ENCODE measurements at places on chromosomes 5 and 9. TPM values are rescaled to one million over a fixed set of nuclear protein-coding genes. Genes with fewer than 3 reads are reported as not detected.

Gene SRD5A1
- 24.8 TPM for total RNA-seq

Gene PCDHB16
- total RNA-seq = 11.9 TPM

Gene SLC35D2
- total RNA-seq = 60.9 TPM

Gene ZDHHC11B
- total RNA-seq = 8.7 TPM

Gene PCDHGA5
- total RNA-seq = 0.71 TPM

- no peak for DNase-seq
These were observed 393.9 kb downstream of the ARHGEF28 start for GRCh38 chr5:74019923-74020322.

DNA sequence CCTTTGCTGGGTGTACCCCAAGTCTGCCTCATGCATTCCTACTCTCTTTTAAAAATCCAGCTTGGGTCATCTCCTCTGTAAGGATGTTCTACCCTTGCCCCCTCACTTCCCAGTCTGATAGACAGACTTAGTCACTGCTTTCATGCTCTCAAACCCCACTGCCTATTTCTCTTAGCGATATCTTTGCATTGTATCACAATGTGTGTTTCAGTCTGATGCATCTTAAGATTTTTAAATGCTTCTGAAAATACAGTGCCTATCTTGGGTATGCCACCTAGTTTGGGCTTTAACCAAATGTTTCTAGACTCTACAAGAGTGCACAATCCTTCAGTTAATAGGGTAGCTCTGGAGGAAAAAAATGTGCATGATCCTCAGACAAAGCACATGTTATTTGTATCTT is 97.8 kb downstream of the SNX18 start:
- DNase-seq = no peak

DNA sequence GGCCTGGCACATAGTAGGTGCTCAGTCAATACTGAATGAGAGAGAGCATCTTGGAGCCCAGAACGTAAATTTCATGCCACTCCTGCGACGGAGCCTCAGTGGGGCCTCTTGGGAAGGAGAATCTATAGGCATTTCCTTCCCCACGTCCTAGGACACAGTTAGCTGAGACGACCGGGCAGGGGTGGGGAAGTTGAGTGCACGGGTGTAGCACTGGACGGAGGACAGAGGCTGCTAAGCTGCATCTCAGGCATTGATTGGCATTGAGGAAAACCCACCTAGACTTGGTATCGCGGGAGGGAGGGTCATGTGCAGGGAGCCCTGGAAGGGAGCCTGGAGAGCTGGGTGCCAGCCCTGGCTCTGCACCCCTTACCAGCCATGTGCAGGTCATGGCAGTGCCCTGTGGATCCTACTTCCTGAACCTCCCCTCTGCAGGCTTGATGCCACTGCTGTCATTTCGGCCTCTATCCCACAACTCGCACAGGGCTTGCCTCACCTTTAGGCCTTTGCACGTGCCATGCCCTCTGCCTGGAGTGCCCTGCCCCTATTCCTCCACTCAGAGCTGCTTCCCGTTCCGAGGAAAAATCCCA is 25.6 kb downstream of the NEK6 start:
- no peak for DNase-seq

DNA sequence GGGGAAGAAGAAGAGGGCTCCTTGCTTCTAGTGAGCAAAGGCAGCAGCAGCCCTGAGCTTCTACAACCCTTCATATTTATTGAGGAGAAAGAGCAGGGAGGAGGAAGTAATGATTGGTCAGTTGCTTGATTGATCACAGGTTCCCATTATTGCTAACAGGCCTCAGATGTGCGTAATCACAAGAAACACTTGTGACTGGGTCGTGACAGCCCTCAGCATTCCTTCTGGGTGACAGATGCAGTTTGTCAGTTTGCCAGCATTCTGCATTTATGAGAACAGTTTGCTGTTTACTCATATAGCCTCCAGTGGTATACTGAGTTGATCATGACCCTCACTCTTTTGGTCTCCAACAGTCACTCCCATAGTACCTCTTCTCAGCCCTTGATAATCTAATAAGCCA is 111.5 kb upstream of the TNC start:
- no peak for DNase-seq

- no peak for DNase-seq
These were observed 161.7 kb downstream of the CDK5RAP2 start for GRCh38 chr9:120418315-120418714.

DNA sequence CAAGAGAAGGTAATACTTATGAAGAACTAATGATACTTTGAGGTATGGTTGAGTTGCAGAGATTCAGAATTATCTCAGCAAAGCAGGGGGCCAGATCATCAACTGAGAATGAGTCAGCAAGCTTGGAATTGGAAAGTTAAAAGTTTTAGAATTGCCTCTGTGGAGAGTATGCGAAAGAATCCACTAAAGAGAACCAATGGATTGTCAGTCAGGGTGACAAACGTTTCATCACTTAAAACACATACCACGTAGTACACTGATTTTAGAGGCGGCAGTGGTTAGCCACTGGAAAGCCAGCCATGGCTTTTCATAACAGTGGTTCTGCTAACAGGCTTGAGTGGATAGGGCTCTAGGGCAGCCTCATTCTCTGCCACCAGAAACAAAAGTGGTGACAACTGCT is 30.7 kb downstream of the AOPEP start:
- no peak for DNase-seq

DNA sequence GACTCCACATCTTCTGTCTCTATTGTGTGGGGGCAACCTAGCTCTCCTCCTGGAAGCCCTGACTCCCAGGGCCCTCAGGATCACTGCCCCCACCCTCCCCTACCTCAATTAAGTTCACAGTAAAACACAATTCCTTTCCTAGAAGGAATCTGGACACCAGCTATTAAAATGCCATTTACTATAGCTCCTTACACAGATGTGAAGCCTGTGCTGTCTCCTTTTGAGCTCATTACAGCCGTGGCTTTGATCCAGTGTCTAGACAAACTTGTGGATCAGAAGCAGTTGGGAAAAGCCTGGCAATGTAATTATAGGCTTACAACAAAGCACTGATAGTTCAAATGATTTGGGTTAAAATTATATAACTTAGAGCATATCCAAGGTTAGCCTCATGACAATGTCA is 107.0 kb upstream of the SMIM23 start:
- no peak for DNase-seq

DNA sequence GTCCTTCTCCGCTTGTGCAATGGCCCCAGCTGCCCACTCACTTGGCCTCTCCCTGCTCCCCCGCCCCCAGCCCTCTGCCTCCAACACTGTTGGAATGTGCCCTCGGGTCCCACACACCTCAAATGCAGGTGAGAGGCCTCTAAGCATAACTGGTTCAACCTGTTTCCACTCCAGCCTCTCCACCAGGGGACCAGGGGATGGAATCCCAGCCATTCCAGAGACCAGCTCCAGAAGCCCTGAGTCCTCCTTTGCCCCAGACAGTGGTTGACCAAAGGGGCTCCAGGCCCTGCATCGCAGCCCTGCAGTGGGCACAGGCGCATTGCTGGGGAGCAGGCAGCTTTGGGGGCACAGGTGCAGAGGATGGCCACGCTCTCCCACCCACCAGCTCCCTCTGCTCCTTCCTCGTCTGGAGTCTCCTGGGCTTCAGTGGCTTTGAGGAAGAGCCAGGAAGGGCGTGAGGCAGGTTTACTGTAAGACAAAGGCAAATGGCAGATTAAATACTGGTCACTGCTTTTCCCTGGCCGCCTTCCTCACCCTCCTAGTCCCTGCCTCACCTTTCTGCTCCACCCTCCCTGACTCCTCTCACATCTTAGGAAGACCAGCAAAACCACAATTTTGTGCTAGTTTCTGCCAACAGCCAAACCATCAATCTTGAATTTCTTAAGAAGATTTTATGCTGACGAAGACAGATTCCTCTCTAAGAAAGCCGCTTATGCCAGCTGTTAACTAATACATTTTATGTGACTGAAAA is 29.1 kb upstream of the IRX2 start:
- peak; percentile 43 for DNase-seq

DNA sequence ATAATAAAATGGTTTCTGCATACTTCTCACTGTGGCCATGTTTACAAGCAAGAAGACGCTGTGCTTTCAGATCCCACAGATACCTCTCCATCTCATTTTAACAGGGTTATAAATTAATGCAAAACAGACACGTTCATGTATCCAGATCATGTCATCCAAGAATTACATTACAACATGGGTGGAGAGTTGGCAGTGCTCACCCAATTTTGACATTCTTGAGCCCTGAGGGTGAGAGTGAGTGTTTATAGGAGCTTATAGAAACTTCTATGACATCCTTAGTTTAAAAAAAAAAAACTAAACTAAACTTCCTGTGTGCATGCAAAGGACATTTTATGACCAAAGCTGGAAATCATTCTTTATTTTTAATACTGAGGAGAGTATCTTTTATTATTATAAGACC is 9.1 kb downstream of the PRKACG start:
- DNase-seq = no peak

DNA sequence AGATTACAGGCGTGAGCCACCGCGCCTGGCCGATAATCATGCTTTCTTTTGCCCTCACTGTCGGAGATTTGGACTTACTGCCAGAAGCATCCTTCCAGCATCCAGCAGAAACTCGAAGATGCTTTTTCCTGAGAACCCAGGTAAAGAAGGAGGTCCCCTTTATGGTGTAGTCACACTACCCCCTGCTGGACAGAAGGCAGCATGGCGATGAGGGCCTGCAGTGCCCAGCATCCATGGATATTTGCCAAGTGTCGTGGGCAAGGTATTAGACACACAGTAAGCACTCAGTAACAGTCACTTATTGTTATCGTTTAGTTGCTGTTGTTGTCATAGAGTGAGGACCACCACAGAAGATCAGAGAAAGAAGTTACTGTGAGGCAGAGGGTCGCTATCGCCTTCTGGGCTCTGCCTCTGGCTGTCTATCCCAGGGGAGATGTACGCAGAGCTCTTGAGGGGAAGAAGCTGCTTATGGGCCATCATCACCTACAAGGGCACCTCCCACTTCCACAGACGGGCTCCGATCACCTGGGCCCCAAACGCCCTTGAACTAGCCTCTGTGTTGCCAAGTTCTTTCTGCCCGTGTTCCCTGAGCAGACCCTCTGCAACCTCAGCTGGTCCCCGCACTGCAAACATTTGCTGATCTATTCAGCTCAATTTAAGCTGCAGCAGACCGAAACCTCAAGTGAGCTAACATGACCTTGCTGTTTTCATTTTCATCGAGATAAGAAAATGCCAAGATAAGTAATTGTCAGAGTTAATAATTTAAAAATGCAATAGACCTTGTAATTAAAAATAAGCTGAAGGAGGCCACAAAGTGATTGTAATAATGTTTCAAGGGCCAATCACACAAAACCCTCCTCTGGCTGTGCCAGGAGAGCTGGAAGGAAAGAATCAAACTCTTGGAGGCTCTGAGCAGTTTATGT is 23.9 kb downstream of the C5orf15 start:
- peak; percentile 64 for DNase-seq

- no peak for DNase-seq
These were observed 14.1 kb downstream of the TRIM32 start for GRCh38 chr9:116700882-116701865.

DNA sequence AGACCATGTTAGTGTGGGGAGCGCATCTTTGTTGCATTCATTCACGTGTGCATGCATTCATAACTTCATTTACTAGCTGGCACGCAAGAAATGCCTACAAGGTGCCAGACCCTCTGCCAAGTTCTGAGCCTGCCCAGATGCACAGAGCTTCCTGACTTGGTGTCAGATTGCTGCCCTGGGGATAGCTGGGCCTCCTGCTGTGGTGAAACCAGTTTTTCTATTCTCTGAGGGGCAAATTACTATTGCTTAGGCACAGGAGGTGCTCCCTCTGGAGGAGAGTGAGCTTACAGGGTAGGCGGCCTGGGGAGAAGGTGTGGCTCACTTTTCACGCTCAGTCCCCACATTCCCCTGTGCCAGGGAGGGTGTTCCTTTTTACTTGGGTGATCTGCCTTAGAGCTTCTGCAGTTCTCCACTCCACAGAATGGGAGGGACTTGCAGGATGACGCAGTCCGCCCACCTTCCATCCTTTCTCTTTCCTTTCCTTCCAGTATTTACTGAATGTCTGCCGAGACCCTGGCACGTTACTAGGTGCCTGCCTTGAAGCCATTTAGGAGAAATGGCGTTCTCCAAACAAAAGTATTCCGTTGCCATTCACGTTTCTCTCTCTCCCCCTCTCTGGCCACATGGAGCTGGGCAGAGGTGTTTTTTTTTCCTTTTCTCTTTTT is 27.9 kb upstream of the CTNNA1 start:
- peak; percentile 10 for DNase-seq

All from progenitor cell of endocrine pancreas (in vitro differentiated cells).